ENCODE measurements at places on chromosomes 7 and 10.

GRCh38 chr10:77357611-77358310 is 279.8 kb downstream of the KCNMA1 start:
- no peak for DNase-seq

DNA sequence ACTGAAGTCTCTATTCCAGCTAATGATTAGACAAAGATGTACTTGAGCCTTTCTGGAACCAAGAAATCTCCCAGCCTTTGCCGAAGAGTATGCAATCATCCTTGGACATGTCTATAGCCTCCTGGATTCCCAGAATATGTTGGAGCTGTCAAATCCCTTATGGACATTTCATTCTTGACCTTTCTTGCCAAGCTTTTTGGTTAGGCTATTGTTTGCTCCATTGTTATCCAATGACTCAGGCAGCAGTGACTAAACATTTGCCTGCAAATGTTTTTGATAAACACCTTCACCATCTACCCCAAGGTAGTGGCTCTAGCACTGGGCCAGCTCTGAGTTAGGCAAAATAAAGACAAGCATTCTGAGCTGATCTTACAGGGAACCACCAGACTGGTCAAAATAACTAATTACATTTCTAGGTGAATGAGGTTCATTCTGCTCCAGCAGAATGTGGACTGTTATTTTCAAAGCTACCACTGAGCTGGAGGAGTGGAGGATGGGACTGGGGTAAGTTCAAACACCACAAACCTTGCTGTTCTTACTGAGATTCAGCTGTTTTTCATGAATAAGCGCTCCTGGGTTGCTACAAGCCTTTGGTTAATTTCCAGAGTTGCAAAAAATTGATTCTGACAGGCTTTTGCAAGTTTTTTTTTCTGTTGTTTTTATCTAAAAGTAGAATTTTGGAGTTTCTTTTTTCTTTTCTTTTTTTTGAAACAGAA is 81.0 kb downstream of the TMEM270 start:
- DNase-seq, result no peak

GRCh38 chr7:52107355-52107754 is 790.7 kb upstream of the COBL start:
- DNase-seq, result no peak

GRCh38 chr10:118407777-118408176 is 65.7 kb upstream of the FAM204A start:
- DNase-seq, result no peak

GRCh38 chr10:101644002-101644401 is 51.0 kb downstream of the FBXW4 start:
- DNase-seq, result no peak

- DNase-seq, result no peak
Observed at GRCh38 chr10:49543604-49544003, 4.7 kb upstream of the ERCC6 start.

- no peak for DNase-seq
Observed at GRCh38 chr7:7688956-7689355, 29.5 kb downstream of the RPA3 start.

DNA sequence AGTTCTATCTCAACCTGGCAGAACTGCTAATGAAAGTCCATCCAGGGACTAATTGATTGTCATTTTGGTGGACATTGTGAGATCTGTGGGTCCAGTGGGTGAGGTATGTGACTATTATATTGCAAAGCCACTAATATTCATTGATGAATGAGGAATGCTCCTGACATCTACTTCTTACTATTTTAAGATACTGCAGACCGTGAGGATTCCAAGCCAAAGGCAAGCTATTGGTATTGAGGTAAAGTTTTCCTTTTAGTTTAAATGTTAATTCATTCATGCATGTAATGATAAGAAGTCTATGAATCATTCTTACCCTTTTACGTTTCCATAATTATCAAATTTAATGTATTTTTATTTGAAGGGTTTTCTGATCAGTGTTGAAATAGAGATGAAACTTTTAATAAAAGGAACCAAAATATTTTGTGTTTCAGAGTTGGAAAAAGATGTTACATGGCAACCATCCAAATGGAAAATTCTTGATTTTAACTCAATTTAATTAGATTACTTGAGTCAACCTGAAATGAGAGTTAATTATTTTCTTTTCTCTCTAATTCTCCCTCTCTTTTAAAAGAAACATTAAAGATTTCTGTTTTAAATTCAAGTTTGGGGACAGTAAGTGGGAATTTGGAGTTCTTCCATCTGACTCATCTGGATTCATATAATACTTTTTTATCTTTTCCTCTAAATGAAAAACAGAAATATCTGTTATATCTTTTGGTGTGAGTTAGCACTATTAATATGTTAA is 39.6 kb downstream of the NUP205 start:
- no peak for DNase-seq

GRCh38 chr10:45374350-45375052 is 485 bp downstream of the ALOX5 start:
- no peak for DNase-seq

DNA sequence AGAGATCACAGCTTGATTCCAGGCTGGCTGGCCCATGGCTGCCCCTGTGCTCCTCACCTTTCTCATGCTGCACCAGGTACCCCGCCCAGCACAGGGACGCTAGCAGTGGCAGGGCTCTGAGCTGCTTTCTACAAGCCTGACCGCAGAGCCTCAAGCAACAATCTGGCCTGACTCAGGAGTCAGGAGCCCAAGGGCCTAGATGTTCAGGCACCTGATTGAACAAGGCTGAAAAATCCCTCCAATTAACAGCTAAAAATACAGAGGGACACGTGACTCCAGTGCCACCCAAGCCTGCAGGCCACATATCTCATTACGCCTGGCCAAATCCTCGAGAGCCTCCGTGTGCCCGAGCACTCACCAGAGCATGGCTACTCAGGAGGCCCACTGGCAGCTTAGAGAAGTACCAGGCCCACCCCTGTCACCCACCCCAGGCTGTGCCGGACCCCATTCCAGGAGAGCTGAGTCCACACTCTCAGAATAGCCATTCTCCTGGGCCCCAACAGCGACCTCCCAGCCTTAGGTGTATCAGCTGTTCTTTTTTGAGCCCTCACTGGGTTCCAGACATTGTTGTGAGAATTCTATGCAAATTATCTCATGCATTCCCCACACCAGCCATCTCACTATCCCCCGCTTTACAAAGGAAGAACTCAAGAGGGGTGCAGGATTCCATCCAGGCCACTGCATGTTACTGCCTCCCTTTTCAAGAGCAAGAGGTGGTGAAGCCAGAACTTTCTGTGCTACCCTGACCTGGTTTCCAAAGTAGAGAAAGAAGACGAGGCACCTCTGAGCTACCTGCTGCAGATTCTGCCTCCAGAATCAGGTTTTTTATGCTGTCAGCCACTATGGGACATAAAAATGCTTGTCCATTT is 98.3 kb downstream of the COL13A1 start:
- no peak for DNase-seq

DNA sequence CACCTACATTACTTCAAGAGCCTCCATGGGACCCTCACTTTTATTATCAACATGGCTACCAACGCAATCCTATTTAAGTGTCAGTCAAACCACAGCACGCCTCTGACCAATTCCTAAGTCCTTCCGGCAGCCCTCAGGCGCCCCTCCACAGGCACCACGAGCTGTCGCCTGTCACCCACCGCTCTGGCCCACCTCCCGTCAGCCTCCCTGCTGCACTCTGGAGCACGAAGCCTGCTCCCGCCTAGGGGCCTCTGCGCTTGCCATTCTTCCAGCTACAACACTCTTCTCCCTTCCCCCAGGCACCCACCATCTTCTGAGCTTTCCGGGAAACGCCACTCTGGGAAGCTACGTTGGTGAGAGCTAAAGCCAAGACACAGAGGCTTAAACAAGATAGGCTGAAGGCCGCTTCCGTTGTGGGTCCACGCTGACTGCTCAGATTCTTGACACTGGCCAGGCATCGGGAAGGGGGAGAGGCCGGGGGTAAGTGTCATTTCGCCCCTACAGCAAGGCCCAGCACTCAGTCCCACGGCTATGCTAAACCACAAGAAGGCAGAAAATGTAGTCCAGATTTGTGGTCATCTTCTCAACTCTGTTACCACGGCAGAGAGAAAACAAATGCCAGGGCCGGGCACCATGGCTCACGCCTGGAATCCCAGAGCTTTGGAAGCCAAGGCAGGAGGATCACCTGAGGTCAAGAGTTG is 56.7 kb downstream of the GNA12 start:
- no peak for DNase-seq

DNA sequence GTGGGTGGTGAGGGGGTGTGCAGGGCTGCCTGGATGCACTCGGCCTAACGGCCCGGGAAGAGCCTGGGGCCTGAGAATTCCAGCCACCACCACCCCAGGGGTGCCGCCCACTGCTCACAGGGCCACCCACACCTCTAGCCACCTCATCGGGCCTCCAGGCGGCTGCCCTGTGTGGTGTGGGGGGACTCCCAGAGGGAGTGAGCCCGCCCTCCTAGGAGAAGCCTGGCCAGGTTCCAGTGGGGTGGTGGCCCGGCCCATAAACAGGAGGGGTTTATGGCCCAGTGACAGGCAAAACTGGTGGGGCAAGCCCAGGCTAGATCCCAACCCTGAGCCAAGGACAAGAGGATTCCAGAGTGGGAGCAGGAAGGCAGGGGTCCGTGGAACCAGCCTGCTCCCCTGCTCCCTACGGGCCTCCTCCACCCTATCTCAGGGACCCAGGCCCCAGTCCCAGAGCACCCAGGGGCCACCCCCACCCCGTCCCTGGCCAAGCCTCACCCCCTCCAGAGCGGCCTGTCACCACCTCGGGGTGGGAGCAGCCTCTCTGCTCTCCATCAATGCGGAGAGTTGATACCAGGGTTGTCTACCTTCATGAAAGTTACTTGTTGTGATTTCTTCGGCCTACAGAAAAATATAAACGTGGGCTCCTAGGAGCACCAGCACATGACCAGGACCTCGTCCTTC is 20.2 kb upstream of the PDGFA start:
- no peak for DNase-seq

DNA sequence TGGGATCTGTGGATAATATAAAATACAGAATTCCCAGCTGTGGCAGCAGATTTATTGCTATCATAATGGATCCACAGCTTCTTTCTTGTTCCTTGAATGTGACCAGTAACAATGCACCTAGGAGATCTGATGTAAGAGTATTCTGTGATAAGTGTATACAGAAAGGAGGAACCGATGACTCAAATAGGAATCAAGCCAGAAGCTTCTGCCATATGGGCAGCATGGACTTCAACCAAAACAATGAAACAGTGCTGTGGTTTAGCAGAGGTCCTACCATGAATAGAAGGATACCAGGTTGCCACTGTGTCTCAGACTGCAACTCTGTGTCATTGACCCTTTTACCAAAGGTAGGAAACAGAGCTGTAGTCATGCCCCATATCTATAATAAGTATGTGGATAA is 81.8 kb downstream of the PTPRZ1 start:
- no peak for DNase-seq

DNA sequence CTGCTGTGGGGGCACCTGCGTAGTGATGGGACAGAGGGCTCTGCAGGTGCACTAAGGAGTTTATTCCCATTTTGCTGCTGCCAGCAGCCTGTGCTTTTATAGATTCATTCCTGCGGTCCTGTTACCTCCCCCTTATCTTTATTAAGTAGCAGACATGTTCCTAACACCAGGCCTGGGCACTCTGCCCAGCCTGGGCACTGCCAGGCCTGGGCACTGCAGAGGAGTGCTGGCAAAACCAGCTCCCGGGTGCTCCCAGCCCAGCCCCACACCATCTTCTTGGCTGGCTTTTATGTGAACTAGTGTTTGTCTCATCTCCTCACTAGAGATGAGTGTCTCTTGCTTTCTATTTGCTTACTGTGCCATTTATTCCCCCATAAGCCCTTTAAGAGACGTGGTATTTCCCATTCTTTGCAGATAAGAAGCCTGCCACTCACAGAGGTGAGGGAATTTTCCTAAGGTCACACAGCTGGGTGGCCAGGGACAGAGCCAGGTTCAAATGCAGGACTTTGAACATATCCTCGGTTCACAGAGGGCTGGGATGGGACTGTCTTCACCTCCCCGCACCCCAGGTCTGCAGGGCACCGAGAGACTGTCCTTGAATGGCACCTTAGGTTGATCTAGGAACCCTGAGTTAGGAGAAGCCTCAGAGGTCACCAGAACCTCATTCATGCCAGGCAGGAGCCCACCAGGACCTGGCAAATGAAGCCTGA is 14.6 kb upstream of the DRGX start:
- no peak for DNase-seq

DNA sequence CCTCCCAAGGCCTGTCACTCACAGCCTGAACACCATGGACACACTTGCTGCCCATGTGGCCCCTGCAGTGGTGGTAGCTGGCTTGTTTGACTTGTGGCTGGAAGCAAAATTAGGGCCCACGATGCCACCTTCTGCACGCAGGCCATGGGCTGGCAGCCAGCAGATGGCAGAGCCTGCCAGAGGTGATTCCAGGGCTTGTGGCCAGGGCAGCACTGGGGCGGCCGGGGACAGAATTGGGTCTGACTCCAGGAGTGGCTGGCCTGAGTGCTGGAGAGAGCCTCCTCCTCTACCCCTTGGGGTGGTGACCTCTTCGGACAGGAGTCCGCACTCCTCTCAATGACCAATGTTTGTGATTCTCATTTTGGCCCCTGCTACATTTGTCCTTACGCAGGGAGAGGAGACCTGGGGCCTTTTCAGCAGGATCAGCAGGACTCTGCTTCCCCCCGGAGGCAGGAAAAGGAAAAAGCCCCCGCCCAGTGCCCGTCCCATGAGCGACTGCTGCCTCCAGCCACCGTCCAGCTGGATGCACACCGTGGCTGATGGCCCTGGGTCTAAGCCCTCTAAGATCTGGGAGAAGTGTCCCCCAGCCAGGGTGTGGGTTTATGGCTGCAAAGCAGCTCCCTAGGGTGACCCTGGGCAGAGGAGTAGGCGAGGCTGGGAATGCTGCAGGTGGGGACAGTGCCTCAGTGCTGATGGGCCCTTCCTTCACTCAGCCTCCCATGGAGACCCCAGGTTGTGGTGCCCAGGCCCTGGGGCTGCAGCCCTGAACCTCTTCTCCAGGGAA is 26.5 kb downstream of the DNAJB12 start:
- no peak for DNase-seq

DNA sequence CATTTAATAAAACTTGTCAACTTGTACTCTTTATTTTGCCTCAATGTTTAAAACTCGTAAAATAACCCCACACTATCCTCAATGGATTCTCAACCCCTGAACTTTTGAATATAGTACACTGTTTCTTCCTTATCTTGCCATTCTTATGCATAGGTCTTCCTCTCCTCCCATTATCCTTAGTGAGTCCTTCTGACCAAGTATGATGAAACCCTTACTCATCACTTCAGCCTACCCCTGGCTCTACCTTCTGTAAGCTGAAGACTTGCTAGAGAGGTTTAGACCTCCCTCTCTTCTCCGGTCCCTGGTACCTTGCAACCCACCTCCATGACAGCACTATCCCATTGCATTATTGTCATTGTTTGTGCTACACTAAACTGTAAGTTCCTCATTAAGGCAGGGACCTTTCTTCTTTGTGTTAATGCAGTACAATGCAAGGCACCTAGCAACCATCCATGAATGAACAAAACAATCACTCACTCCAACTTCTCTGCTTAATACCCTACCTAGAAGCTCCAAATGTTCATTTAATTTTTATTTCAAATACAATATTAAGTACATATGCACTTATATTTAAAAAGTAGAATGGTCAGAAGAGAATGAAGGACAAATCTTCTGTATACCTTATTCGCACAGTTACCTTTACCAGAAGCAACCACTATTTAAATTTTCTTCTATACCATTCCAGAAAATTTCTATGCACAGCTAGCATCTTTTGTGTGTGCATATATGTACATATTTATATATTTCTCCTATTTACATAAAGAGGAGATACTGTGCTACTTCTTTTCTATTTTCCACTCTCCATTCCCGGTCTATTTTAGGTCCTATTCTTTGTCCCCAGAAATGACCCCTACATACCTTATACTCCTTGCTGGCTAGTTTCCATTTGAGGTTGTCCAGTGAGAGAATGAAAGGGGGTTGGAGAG is 77.5 kb downstream of the SLC16A9 start:
- no peak for DNase-seq
